ENCODE measurements at places on chromosomes 1 and 21.
A peak's percentile ranks its signal among the peaks of the same experiment; 100 is the strongest.

GRCh38 chr1:18972991-18973390, 16.5 kb upstream of the IFFO2 start:
- DNase-seq, result no peak

DNA sequence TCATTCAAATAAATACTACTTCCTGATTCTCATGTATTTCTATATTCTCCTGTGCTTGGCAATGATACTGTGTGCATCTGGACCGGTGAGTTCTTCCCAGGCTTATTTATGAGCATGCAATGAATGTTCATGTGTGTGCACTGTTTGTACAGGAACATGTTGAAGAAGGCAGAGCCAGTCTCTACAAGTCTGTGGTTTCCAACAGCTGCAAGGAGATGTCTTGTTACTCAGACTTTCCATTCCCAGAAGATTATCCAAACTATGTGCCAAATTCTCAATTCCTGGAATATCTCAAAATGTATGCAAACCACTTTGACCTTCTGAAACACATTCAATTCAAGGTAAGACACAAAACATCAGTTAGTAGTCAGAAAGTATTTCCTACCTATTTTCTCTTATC, 19.1 kb downstream of the FMO1 start:
- no peak for DNase-seq

DNA sequence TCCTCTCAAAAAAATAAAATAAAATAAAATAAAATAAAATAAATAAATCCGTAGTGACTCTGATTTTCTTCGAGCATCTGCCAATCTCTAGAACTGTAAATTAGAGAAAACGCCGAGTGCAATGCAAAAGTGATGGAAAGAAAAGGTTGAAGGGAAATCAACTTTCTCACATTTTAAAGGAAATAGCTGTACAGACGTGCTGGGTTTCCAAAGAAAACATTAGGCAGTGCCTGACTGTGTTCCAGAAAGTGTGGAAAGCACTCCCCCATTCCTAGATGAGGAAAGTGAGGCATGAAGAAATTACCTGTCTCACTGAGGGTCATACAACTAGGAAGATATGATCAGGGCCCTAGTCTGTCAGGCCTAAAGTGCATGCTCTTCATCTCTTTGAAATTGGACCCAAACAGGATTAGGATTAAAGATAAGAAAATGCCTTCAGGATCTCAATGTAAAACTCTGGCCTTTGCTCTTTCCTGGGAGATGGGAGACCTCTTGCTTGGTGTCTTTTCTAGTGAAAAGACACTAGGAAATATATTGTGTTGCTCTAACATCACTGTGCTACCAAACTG, 1.8 kb upstream of the PTPN14 start:
- no peak for DNase-seq

- DNase-seq, result no peak
These were observed 150.9 kb downstream of the PTPRU start for GRCh38 chr1:29387210-29387609.

GRCh38 chr1:113891631-113892220, 4.3 kb upstream of the BCL2L15 start:
- no peak for DNase-seq

DNA sequence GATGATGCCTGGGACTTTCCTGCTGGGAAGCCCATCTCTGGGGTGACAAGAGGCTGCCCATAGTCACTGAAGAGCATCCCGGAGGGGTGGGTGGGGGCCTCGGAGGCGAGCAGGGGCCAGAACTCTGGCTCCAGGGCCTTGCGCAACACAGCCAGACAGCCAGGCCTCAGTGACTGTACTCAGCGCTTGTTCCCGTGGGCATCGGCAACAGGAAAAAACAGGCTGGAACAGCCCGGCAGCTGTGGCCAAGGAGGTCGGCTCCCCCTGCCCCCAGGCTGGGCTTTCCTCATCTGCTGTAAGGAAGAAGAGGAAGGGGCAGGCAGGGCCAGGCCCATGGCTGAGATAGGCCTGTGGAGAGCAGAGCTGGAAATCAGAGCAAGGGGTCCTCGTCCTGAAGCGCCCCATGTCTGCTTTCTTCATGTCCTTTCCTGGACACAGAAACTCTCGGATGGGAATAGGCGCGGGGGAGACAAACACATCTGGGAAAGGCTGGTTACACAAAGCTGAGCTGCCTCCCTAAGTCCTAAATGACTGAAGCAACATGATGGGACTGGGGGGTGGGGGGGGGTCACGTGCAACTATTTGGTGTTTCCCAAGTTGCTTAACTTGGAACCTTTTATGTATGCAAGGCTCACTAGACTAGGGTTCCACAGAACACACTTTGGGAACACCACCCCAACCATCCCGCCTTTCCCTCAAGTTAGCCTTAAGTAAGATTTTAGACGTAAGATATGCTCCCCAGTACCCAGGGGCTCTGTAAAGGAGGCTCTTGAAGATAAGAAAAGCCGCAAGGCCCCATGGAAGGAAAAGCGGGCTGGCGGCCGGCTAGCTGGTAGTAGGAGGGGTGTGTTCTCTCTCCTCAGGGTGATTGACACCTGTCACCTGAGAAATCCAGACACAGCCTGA, 30.7 kb downstream of the HSPG2 start:
- no peak for DNase-seq

GRCh38 chr21:44785620-44786335, 15.8 kb downstream of the UBE2G2 start:
- DNase-seq, result peak; percentile 39
